Left ventricle myocardium inferior (tissue), 1 donor: ENCODE measurements at places on chromosomes 1 and 21. TPM values are rescaled to one million over a fixed set of nuclear protein-coding genes. Genes with fewer than 3 reads are reported as not detected.

DNA sequence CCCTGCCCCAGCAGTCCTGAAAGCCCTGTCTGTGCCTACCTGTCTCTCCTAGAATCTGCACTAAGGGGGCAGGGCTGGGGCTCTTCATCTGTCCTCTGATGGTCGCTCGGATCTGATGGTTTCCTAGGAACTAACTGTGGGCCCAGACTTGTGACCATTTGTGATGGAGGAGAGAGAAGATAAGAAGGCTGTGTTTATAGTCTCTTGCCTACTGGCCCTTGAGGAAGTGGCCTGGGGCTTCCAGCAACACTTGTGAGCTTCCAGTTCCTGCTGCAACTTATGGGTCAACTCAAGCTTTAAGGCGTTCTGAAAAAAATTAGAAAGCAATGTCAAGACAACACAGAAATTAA is 53.2 kb upstream of the SYNC start:
- no peaks in the 10 kb centered on the region for H3K27me3 ChIP-seq
- peaks cover 37% of the 10 kb centered on the region for H3K4me1 ChIP-seq
- no peak overlapping the region for H3K27ac ChIP-seq
- no peak for DNase-seq
- no peaks in the 10 kb centered on the region for H3K36me3 ChIP-seq
- no peak overlapping the region for H3K4me3 ChIP-seq

DNA sequence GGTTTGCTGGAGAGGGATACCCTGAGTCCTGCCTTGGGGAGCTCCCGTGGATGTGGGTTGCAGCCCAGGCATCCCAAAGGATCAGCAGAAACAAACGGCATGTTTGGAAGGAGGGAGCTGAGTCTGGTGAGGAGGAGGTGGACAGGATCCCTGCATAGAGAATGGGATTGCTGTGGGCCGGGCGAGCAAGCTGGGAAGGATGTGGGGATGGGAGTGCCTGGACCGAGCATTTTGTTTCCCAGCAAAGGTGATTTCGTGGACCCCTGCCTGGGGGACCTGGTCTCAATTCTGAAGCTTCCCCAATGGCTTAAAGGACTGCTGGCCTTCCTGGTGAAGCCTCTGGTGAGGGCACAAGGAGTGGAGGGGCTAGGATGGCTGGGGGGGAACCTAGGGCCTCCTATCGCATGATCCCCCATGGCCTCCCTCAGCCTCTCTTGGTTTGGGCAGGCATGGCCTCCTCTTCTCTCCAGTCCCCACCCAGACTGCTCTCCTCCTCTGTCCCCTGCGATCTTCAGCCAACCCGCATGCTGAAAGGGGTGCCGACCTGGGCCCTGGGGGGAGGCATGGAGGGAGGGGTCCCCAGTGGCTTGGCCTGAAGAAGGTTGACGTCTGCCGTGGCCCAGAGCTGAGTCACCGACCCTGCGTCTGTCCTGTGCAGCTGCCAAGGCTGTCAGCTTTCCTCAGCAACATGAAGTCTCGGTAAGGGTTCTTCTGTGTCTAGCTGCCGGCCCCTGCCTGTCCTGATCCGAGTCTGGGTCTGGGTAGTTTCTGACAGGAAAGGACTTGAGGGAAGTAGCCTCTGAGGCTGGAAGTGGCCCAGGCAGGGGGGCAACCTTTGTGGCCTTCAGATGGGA is 16.3 kb downstream of the FAAH start:
- no peaks in the 10 kb centered on the region for H3K27me3 ChIP-seq
- no peak for DNase-seq
- peaks cover 4% of the 10 kb centered on the region for H3K36me3 ChIP-seq
- no peak overlapping the region for H3K27ac ChIP-seq
- H3K4me3 ChIP-seq = no peak overlapping the region

GRCh38 chr1:231311720-231312431 is 25.8 kb downstream of the EXOC8 start:
- no peaks in the 10 kb centered on the region for H3K4me1 ChIP-seq
- no peaks in the 10 kb centered on the region for H3K27me3 ChIP-seq
- H3K36me3 ChIP-seq = no peaks in the 10 kb centered on the region

- no peak overlapping the region for H3K27ac ChIP-seq
- DNase-seq = no peak
- H3K27me3 ChIP-seq = no peaks in the 10 kb centered on the region
- H3K4me3 ChIP-seq = no peak overlapping the region
- no peaks in the 10 kb centered on the region for H3K36me3 ChIP-seq
- peaks cover 6% of the 10 kb centered on the region for H3K4me1 ChIP-seq
These were observed 76.1 kb upstream of the SIPA1L2 start for GRCh38 chr1:232705815-232706575.

The ITPKB gene
- 15.7 TPM for total RNA-seq

The TNNI3K gene
- total RNA-seq = 89.7 TPM
